ENCODE measurements at places on chromosomes 6 and 20. TPM values are rescaled to one million over a fixed set of nuclear protein-coding genes. Genes with fewer than 3 reads are reported as not detected.

- no peak for DNase-seq
Observed at GRCh38 chr20:22428051-22428450, 156.3 kb downstream of the FOXA2 start.

DNA sequence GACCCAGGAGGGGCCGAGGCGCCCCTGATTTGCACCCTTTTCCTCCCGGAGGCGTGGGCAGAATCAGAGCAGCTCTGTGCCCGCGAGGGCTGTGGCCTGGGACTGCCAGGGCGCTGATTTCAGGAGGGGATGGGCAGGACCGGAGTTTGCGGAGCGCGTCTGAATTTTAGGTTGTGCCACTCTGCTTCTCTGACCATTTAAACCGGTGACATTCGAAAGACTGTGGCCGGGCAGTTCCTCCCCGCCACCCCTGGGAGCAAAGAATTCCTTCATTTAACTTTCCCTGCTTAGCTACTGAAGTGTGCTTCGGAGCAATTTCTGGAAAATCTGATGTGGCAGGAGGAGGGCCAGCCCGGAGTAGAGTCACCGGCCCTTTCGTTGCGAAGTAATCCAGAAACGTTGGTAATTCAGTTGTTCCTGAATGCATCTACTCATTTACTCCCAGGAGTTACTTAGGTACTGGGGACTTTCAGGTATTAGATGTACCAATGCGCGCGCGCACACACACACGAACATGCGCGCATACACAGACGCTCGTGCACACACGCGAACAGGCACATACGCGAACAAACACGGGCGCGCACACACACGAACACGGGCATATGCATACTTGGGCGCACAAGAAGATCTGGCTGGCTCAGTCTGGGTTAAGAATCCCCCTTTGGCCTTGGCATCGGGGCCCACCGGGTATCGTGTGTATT lies 568 bp downstream of the CCDC170 start:
- DNase-seq, result peak; percentile 62

DNA sequence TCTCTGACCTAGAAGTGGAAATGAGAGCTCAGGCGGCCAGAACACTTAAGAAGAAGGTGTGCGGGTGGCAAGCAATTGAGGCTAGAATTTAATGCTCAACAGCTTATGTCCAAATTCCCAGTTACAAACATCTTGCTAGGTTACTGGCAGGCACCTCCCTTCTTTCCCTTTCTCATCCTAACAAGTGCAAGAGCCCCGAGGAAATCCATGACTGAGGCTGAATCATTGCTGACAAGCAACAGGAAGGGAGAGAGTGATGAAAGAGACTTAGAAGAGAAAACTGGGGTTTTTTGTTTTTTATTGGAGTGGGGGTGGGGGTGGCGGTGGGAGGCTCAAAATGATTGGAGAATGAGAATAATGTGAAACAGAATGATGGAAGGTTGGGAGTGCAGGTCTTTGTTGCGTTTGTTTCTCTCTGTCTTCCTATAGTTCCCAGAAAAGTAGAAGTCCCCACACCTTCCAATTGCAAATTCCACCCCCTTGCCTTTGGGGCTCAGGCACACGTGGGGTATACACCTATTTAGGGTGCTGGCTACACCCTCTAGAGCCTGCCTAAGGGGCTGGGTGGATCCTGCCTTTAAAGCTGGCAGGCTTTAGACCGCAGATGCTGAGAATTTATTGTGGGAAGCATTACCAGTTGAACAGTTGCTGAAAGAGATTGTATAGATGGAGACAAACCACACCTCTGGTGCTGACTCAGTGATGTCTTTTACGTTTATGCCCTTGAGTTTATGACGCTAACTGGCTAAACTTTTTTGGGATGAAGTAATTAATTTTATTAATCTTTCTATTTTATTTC lies 1.4 kb downstream of the FAM83B start:
- DNase-seq, result no peak

DNA sequence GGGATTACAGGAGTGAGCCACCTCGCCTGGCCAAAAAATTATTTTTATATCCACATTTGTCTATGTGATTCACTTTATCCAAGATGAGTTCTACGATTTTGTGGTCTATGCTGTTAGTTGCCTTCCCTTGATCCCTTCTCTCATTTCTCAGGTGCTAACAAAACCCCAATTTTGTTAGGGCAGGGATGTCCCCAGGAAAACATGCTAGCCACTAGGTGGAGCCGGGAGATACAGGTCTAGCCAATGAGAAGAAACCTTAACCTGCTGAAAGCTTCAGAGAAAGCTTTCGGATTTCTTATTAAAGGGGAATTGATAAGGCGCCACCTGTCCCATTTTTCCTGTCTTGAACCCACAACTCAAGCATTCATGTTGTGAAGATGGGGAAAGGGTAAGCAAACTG lies 167.4 kb upstream of the OLIG3 start:
- no peak for DNase-seq

The DNMT3B gene
- 2.5 TPM for total RNA-seq

The SLA2 gene
- total RNA-seq, result 0.39 TPM
